ENCODE measurements at places on chromosomes 7 and 10.

DNA sequence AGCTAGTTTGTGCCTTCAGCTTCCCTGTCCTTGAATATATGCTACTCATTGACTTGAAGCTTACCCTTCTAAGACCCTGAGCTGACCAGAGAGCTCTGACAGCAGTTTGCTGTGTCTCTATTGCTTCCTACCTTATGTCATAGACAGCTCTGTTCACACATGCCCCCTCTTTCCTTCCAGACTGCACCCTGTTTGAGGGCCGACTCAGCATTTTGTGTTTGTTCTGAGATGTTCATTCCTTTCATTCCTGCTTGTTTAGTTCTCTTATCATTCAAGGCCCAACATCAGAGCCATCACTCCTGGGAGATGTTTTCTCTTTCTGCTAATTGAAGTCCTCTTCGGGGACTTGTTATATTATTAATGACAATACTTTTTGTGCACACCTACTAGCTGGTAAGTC is 518.9 kb downstream of the LRMDA start:
- DNase-seq = no peak

DNA sequence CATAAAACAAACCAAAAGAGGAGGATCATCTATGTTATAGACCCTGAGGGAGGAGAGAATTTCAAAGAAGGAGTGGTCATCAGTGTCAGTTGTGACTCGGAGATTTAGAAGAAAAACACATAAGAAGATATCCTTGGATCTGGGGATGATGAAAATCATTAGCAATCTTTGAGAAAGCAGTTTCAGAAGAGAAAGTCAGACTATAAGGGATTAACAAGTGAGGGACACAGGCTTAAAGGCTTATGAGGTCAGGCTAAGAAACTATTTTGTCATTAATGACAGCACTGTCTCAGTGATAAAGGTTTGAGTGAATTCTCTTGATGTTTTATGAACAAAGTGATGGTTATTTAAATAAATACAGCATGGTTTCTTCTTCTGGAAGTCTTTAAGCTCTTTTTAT is 6.1 kb upstream of the GPR85 start:
- no peak for DNase-seq

GRCh38 chr10:19843487-19843886 is 27.3 kb downstream of the PLXDC2 start:
- no peak for DNase-seq

GRCh38 chr10:88045656-88046415 is 182.4 kb downstream of the PTEN start:
- no peak for DNase-seq
